NCI-H1436 (cell line): ENCODE measurements at places on chromosomes 5 and 9.

GRCh38 chr5:134001938-134002731 is 2.6 kb downstream of the VDAC1 start:
- no peak for DNase-seq

DNA sequence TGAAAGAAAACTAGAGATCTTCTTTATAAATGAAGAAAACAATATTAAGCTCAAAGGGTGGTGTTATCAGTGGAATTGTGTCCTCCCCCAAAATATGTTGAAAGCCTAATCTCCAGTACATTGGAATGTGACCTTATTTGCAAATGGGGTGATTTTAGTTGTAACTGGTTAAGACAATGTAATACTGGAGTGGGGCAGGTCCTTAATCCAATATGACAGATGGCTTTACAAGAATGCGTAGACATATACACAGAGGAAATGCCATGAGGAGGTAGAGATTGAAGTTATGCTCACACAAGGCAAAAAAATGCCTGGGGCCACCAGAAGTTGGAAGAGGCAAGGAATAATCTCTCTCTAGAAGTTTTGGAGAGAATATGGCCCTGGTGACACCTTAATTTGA is 13.7 kb upstream of the TRIM32 start:
- no peak for DNase-seq

DNA sequence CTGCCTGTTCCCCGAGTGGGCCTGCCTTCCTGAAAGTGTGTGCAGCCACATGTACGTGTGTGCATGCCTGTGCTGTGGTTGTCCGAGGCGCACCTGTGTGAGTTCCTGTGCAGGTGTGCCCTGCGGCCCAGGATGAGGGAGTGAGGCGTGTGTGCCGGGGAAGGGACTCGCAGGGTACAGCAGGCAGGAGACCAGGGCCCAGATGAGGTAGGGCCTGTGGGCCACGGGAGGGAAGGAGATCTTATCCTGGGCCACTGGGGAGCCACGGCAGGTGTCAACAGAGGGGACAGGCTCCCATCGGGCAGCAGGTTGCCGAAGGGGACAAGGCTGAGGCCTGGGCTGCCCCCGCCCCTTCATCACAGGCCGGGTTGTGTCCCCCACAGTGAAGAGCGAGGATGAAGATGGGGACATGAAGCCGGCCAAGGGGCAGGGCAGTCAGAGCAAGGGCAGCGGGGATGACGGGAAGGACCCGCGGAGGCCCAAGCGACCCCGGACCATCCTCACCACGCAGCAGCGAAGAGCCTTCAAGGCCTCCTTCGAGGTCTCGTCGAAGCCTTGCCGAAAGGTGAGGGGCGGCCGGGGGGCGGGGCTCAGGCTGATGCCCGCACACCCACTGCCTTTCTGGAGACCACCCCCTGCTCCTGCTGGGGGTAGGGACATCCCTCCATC is 79.2 kb downstream of the LMX1B start:
- DNase-seq, result no peak

DNA sequence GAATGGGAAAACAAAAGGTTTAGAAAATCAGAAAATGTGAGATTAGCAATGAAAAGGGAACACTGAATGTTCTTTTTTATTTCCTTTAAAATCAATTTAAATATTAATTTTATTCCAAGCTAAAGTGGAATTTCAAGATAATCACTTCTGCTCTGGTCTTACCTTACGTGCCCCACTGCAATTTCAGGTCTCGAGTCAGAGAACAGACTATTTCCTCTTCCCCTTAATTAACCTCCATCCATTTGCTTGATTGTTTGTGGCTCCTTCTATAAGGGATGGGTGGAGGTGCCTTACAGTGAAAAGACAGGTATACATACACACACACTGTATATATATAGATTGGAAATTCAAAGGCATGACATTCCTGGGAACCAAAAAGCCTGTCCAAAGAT is 137.1 kb downstream of the SUSD1 start:
- no peak for DNase-seq

GRCh38 chr5:89901983-89902382 is 507.6 kb downstream of the CETN3 start:
- DNase-seq, result no peak

DNA sequence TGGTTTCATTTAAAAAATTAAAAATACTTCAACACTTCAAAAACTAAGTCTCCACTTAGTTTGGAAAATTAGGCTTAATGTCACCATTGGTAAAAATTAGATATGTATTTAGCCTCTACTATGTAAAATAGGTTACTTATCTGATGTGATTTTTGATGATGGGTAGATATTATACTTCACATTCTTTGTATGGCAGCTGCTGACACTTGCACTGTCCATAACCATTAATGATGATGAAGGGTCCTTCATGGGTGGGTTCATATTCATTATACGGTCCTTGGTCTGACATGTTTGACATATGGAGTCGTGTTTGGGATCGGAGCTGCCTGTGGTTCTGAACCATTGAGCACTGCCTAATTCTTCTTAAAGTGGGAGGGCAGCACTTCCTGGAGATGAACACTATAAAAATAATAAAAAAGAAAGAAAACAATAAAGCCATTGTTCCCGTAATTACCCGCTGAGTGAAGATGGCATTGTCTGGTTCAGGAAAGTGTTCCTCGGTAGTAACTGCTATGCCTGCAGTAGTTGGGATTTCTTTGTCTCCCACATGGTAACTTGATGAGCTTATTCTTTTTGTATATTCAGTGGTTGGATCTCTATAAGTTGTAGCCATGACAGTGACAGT is 2.2 kb downstream of the LRRTM2 start:
- no peak for DNase-seq
